ENCODE measurements at places on chromosomes 6 and 20. TPM values are rescaled to one million over a fixed set of nuclear protein-coding genes. Genes with fewer than 3 reads are reported as not detected.

Gene C20orf141
- total RNA-seq = not detected

Gene LY6G5C
- total RNA-seq = 13.8 TPM

Gene TRIM40
- not detected for total RNA-seq

Gene PPP1R14C
- total RNA-seq = 4.1 TPM

Gene BICRAL
- 11.0 TPM for total RNA-seq

Gene HECA
- 21.0 TPM for total RNA-seq

Gene DSP
- total RNA-seq = 8.9 TPM

Gene FYN
- 525 TPM for total RNA-seq

Gene BHLHE23
- total RNA-seq = 23.9 TPM

Gene PLN
- not detected for total RNA-seq

Gene PRSS16
- total RNA-seq = 0.64 TPM

Gene NRN1
- 48.5 TPM for total RNA-seq

Gene RSPH3
- total RNA-seq = 4.6 TPM

Gene WFDC10A
- not detected for total RNA-seq

Gene ZC2HC1B
- not detected for total RNA-seq

Gene ACTL10
- 1.0 TPM for total RNA-seq

Gene FAM217A
- total RNA-seq = not detected

Gene ZNF165
- 0.47 TPM for total RNA-seq

Gene FERMT1
- 0.29 TPM for total RNA-seq

Gene MOG
- total RNA-seq = not detected

Gene OLIG3
- 75.1 TPM for total RNA-seq

Gene TGM3
- total RNA-seq = not detected

Gene GMEB2
- total RNA-seq = 12.8 TPM

Gene NFKBIE
- 15.3 TPM for total RNA-seq

Gene HDGFL1
- total RNA-seq = not detected

Gene GSTA2
- total RNA-seq = not detected

Gene SULF2
- 97.8 TPM for total RNA-seq

Gene MUC22
- not detected for total RNA-seq

Gene OXT
- not detected for total RNA-seq

Gene SLC26A8
- total RNA-seq = 0.29 TPM

Gene IYD
- total RNA-seq = not detected

Gene CST2
- total RNA-seq = not detected

Gene GMPR
- total RNA-seq = 5.0 TPM

Gene TAPBP
- 4.7 TPM for total RNA-seq

Gene PSORS1C1
- total RNA-seq = not detected

Gene TPX2
- 44.7 TPM for total RNA-seq

Gene DNMT3B
- total RNA-seq = 29.0 TPM

Gene APOM
- 1.5 TPM for total RNA-seq

Gene RNF144B
- total RNA-seq = not detected

Gene PGM3
- 77.1 TPM for total RNA-seq

Gene HAO1
- not detected for total RNA-seq

Gene PTCHD4
- total RNA-seq = 3.6 TPM

Gene UNC5CL
- total RNA-seq = 1.0 TPM
